ENCODE measurements at places on chromosomes 6 and 20.

GRCh38 chr6:77587963-77588362 lies 64.9 kb upstream of the MEI4 start:
- no peak for DNase-seq

GRCh38 chr6:119481976-119482375 lies 132.4 kb upstream of the MAN1A1 start:
- no peak for DNase-seq

DNA sequence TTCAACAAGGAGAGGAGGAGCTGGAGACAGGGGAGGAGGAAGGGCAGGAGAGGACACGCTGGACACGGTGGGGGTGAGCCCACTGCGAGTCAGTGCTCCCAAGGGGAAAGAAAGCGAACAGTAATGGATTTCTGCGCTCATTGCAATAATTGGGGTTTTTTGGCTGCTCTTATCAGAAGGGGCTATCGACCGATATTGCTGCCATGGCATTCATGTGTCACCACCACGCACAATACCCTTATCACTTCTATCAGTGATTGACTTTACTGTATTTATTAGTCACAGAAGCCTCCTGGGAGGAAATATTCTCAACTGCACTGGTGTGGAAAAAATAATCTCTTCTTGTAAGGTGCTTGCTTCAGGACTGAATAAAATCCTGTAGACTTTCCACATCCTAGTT lies 55.8 kb downstream of the CEP43 start:
- no peak for DNase-seq

DNA sequence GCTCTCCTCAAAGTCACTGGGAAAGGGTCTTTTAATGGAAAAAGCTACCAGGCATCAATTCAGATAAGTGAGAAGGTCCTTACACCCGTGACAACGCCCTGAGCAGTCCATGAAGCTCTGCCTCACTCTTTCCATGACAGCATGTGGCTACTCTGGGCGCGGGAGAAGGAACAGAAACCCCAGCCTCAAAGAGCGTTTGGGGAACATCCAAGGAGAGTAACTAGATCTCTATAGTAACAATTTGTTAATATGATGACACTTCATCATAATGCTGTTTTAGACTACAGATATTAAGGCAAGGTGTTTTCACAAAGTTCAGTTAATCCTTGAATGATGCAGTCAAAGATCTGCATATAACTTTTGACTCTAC lies 55.2 kb downstream of the KIF6 start:
- no peak for DNase-seq

GRCh38 chr6:13203145-13203544 lies 125.2 kb downstream of the TBC1D7 start:
- no peak for DNase-seq

GRCh38 chr20:41222703-41223102 lies 85.4 kb downstream of the PLCG1 start:
- no peak for DNase-seq

DNA sequence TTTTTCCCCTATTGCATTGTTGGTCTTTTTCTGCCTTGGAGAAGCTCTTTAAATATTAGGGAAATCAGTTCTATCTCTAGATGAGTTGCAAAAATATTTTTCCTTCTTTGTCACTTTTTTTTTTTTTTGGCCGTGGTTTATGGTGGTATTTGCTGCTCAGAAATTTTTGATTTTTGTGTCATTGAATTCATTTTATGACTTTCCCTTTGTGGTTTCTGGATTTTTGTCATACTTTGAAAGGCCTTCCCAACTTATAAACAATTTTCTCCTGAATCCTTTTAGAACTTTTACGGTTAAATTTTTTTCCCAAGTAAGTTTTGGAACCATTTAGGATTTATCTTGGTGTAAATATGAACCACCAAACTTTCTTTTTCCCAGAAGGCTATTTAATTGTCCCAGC lies 145.6 kb downstream of the GJA10 start:
- DNase-seq = no peak

GRCh38 chr20:14415467-14415866 lies 78.1 kb upstream of the FLRT3 start:
- no peak for DNase-seq

GRCh38 chr6:150005761-150006651 lies 19.3 kb downstream of the RAET1L start:
- DNase-seq = no peak

GRCh38 chr6:157656437-157656997 lies 166.5 kb upstream of the SNX9 start:
- DNase-seq = no peak

- DNase-seq = no peak
Observed at GRCh38 chr20:23995905-23996666, 7.5 kb upstream of the GGTLC1 start.

DNA sequence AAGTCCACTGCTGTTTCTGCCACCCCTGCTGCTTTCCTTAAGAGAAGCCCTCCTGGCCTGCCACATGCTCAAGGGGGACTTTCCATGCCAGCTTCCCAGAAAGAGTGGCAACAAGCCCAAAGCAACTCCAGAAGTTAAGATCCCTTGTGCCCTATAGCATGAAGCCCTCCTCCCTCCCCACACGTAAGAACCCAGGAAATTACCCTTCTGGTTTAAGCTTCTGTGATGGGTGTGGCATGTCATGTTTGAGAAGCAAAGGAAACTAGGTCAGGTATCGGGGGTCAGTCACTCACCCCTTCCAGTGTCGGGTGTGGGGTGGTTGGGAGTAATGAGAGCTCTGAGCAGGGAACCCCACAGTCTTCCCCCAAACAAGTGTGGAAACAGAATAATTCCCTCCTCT lies 196.1 kb downstream of the LRFN2 start:
- DNase-seq = no peak

DNA sequence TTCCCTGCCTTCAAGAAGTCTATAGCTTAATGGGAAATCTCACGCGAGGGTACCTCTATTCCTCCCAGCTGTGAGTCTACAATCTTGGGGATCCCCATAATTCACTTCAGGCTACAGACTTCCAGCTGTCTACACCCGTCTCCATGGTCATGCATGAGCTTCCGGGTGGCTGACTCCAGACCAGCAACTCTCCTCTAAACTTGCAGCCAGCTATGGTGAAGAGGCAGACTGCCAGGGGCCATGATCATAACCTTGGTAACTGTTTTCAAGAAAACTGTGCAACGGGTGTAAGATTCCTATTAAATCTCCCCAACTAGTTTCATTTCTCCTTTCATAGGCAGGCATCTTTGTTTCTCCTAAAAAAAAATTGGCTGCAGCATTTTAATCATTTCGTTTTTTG lies 534.4 kb upstream of the CHD6 start:
- no peak for DNase-seq

- no peak for DNase-seq
Observed at GRCh38 chr6:119285908-119286625, 63.5 kb downstream of the MAN1A1 start.

GRCh38 chr20:37042986-37043972 lies 52.5 kb downstream of the RBL1 start:
- no peak for DNase-seq

GRCh38 chr6:139376604-139377218 lies 2.3 kb upstream of the CITED2 start:
- DNase-seq = no peak

GRCh38 chr20:62025832-62026563 lies 39.7 kb downstream of the TAF4 start:
- no peak for DNase-seq
